Stimulated activated CD4-positive, alpha-beta T cell treated with anti-CD3 and anti-CD28 coated beads, Interleukin-4, amount 100 ng/mL, for 24 hours (primary cell): ENCODE measurements at places on chromosomes 6 and 20.
A peak's percentile ranks its signal among the peaks of the same experiment; 100 is the strongest.

DNA sequence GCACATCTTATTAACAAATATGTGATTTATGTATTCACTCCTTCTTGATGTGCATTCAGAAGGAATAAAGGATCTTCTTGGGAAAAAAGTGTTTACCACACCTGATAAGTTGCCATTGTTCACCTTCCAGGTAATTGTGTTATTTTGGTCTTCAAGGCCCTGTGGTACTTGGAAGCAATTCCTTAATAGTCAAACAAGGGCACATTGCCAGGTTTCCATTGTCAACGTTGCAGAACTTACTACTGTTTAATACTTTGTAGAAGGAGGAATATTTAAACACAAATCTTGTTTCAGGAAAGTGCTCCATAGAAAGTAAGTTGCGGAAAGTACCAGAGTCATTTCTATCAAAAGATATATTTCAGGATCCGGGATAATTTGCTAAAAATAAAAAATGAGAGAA is 129.5 kb upstream of the SGK1 start:
- DNase-seq: no peak

DNA sequence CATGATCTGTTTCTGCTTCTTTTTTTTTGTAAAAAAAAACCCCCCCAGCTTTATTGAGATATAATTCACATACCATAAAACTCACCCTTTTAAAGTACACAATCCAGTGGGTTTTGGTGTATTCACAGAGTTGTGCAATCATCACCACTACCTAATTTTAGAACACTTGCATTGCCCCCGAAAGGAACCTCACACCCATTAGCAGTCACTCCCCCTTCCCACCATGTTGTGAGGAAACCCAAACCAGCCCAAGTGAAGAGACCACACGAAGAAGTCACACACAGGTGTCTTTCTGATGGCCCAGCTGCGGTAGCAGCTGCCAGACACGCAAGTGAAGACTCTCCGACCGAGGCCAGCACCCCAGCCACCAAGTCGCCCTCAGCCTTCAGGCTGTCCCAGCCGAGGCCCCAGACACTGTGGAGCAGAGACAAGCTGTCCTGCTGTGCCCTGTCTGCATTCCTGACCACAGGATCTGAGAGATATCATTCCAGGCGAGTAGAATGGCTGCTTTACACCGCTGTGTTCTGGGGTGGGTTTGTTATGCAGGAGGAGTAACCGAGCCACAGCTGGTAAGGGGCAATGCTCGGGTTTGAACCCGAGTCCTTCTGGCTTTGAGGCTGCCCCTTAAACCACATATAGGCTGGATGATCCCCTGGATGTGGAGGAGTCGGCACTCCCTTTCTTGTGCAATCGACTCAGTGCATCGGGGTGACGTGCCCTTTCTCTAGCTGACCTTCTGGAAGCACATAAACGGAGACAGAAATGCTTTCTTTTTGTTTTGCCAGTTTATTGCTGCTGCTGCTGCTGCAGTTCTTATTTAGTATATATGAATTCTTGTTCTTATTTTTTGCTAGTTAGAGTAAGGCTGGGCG is 59.1 kb upstream of the PTPN1 start:
- no peak for DNase-seq

GRCh38 chr6:33314515-33314942 is 651 bp upstream of the TAPBP start:
- peak; percentile 70 for DNase-seq

- DNase-seq: no peak
Observed at GRCh38 chr6:80489911-80490635, 383.6 kb downstream of the BCKDHB start.

DNA sequence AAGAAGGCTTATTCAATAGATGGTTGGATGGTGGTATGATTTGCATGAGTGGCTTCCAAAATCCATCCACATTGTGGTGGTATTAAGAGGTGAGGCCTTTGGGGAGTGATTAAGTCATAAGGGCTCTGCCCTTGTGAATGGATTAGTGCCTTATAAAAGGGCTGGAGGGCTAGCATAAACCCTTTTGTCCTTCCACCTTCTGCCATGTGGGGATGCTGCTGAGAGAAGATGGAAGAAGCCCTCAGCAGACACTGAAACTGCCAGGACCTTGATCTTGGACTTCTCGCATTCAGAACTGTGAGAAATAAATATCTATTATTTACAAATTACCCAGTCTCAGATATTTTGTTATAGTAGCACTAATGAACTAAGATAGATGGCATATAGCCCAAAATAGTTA is 27.8 kb upstream of the SRPK1 start:
- DNase-seq: no peak

DNA sequence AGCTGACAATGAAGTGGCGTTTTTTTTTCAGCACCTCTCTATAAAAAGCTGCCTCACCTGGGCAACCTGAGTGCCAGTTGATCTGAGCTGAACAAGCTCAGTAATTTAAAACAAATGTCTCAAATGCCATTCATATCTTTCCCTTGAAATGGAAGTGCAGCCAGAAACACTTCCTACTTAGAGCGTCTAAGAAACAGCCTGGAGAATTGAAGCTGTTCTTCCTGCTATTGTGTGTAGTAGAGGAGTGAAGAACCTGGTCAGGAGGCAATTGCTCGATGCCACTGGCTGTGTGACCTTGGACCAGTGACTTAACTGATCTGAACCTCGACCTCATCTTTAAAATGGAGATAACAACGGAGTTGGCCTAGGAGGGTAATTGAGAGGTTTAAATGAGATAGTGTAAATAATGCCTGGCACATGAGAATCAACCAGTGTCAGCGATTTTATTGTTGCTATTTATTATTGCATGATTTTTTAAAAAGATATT is 95.4 kb upstream of the FOXQ1 start:
- DNase-seq: no peak

DNA sequence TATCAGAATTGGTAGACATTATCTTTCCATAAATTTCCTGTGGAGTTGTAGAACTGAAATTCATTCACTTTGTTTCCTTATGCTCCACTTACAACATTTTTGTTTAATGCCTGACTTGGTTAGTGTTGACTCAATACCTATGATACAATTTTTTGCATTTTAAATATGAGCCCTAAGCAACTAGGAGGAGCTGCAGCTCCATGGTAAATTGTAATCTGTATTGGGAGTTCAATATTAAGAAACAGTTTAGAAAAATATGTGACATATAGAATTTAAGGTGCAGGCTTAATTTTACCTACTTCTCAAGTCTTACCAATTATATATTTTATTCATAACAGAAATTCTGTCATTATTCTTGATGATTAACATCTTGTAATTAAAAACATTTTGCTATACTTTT is 868.3 kb downstream of the EYS start:
- DNase-seq: no peak

- DNase-seq: no peak
Observed at GRCh38 chr20:22160101-22160652, 424.2 kb downstream of the FOXA2 start.

GRCh38 chr20:8393381-8393780 is 261.3 kb downstream of the PLCB1 start:
- no peak for DNase-seq

- DNase-seq: no peak
Observed at GRCh38 chr20:56360133-56360907, 1.5 kb downstream of the FAM210B start.

- peak; percentile 80 for DNase-seq
Observed at GRCh38 chr6:16322666-16323312, 84.4 kb downstream of the GMPR start.

- DNase-seq: no peak
Observed at GRCh38 chr6:133108419-133108818, 132.7 kb upstream of the EYA4 start.
